HCT116 (cell line): ENCODE measurements at places on chromosomes 3 and 15. TPM values are rescaled to one million over a fixed set of nuclear protein-coding genes. Genes with fewer than 3 reads are reported as not detected.
A peak's percentile ranks its signal among the peaks of the same experiment; 100 is the strongest.

GRCh38 chr3:154969366-154969765 is 110.8 kb upstream of the MME start:
- no peak for DNase-seq

DNA sequence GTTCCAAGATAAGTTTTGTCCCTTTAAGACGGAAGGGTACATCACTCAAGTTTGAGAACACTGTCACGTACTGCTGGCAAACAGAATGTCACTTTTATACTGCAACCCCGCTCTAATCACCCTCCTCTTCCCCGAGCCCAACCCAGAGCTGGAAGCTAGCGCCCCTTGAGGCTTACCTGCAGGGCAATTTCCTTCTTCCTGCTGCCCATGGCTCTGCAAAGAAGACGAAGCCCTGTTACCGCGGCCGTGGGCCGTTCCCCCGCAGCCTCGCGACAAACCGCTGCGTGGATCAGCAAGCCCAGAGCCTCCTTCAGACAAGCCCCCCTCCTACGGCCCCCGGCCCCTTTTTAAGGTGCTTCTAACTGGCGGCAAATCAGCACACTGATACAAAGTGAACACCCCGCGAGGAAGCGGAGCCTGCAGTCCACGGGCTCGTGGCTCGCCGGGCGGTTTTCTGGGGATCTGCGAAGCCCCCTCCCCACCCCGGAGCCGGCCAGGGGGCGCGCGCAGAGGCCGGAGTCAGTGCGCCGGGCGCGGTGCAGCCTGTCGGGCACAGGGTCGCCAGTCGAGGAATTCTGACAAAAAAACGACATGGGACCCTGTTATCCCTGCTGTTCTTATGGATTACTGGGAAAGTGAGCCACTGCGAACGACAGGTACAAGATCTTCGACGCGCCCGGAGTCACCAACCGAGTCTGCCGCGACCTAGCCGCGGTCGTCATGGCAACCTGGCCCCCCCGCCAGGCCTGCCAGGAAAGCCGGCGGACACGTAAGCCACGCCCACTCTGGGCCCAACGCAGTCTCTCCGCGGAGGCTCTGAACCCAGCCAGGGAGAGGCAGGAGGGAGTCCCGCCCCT is at the start of gene NME9:
NME9 (minus strand) TSS at position 725 of the 857 bp plus-strand sequence; CDS start at position 209, 516 bp downstream.
- peak; percentile 87 for DNase-seq

Gene SYNPR
- not detected for total RNA-seq

GRCh38 chr3:128170866-128171516 is 17.7 kb downstream of the EEFSEC start:
- DNase-seq = peak; percentile 56

- peak; percentile 41 for DNase-seq
Measured at GRCh38 chr3:145094355-145094941, 1066.5 kb downstream of the PLOD2 start.

- no peak for DNase-seq
Measured at GRCh38 chr3:45234250-45234649, 8.2 kb upstream of the TMEM158 start.

DNA sequence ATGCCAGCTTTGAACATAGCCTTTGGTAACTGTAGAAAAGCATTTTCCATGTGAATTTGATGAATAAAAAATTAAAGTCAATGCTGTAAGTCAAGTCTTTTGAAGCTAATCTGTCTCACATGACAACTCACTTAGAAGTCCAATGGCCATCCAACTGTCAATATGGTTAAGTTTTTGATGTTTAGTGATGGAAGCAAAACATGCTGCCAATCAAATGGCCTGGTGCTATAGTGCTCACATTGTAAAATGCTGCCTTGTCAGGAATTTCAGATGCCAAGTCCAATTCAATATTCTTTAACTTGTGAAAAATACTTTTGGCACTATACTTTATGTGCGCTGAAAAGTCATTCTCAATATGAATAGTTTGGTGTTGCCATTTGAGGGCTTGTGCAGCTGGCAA is 1361.8 kb upstream of the ALCAM start:
- DNase-seq = no peak

DNA sequence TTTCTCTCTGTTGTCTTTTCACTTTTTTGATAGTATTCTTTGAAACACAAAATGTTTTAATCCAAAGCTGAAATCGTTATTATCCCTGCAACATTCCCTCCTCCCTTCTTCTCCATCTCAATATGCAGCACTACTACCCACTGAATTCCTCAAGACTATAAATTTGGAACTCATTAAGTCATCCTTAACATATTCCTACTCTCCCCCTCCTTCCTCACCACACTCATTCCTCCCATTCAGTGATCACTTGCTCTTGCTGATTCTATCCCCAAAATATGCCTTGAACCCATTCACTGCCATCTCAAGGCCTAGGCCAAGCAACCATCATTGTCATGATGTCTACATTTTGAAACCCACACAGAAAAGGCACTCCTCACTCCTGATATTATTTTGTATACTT is 2.4 kb upstream of the PIK3R4 start:
- no peak for DNase-seq

- no peak for DNase-seq
Measured at GRCh38 chr3:28287046-28287445, 45.6 kb downstream of the CMC1 start.

- peak; percentile 41 for DNase-seq
Measured at GRCh38 chr15:42092398-42093318, 1.7 kb downstream of the PLA2G4D start.

DNA sequence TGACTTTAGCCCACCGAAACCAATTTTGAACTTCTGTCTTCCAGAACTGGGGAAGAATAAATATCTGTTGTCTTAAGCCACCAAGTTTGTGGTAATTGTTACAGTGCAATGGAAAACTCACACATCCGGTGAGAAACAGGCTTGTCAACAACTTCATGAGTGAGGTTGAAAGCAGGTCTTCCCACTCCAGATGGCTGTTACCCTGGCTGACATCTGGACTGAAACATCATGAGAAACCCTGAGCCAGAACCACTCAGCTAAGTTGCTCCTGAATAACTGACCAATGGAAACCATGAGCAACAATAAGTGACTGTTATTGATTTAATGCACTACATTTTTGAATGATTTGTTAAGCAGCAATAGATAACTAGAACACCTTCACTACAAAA is 10.3 kb downstream of the ACSBG1 start:
- DNase-seq = no peak

Gene RBP2
- not detected for total RNA-seq

GRCh38 chr3:34361921-34362320 is 563.5 kb downstream of the PDCD6IP start:
- no peak for DNase-seq

- no peak for DNase-seq
Measured at GRCh38 chr3:74992898-74993297, 378.4 kb upstream of the CNTN3 start.

GRCh38 chr3:15023719-15024118 is 41.4 kb downstream of the MRPS25 start:
- no peak for DNase-seq

DNA sequence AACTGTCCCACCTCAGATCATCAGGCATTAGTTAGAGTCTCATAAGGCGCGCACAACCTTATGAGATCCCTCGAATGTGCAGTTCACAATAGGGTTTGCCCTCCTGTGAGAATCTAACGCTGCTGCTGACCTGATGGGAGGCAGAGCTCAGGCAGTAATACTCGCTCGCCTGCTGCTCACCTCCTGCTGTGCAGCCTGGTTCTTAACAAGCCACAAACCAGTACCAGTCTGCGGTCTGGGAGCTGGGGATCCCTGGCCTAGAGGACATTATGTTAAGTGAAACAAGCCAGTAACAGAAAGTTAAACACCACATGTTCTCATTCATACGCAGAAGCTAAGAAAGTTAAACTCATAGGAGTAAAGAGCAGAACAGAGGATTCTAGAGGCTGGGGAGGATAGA is 47.0 kb downstream of the MAP3K13 start:
- DNase-seq = no peak

- no peak for DNase-seq
Measured at GRCh38 chr3:193734737-193735366, 141.8 kb downstream of the OPA1 start.

Gene CD200R1
- not detected for total RNA-seq
